ENCODE measurements at places on chromosomes 7 and 10. TPM values are rescaled to one million over a fixed set of nuclear protein-coding genes. Genes with fewer than 3 reads are reported as not detected.

MACC1 gene
- total RNA-seq = 0.80 TPM

WNT8B gene
- not detected for total RNA-seq

NUTM2D gene
- total RNA-seq = 1.5 TPM

LDB3 gene
- not detected for total RNA-seq

RPEL1 gene
- total RNA-seq = not detected
